ENCODE measurements at places on chromosomes 16 and 17. TPM values are rescaled to one million over a fixed set of nuclear protein-coding genes. Genes with fewer than 3 reads are reported as not detected.

TP53TG3C gene
- total RNA-seq, result not detected

AGRP gene
- total RNA-seq, result not detected

POLR2C gene
- 146 TPM for total RNA-seq

CCL15 gene
- total RNA-seq, result not detected

All from melanocyte of skin (primary cell).